Activated CD4-positive, alpha-beta T cell treated with anti-CD3 and anti-CD28 coated beads for 1 hour (primary cell): ENCODE measurements at places on chromosomes 6 and 20.

GRCh38 chr6:167044696-167045095 is 45.5 kb downstream of the CEP43 start:
- no peak for DNase-seq

DNA sequence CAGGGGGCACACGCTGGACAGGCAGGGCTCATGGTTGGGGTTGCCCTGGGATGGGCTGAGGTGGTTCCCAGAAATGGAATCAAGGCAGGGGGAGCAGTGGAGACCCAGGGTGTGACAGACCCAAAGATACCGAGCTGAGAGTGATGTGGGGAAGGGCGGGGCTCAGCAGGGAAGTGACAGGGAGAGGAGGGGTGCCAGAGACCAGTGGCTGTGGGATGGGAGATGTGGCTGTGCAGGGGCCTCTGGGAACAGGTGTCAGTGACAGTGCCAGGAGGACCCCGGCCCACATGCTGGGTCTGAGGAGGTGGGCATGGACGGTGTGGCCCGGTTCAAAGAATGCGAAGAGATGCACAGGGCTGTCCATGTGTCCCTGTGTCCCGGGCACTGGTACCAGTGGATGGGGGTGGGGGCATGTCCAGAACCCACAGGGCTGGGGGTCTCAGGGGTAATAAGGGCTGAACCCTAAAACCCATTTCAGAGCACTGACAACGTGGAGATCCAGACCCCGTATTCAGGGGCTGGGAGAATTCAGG is 1.0 kb downstream of the CABLES2 start:
- no peak for DNase-seq

GRCh38 chr6:169161572-169162167 is 92.0 kb downstream of the THBS2 start:
- DNase-seq: no peak

- DNase-seq: no peak
These were observed 90.1 kb downstream of the ZNF217 start for GRCh38 chr20:53503517-53503919.

DNA sequence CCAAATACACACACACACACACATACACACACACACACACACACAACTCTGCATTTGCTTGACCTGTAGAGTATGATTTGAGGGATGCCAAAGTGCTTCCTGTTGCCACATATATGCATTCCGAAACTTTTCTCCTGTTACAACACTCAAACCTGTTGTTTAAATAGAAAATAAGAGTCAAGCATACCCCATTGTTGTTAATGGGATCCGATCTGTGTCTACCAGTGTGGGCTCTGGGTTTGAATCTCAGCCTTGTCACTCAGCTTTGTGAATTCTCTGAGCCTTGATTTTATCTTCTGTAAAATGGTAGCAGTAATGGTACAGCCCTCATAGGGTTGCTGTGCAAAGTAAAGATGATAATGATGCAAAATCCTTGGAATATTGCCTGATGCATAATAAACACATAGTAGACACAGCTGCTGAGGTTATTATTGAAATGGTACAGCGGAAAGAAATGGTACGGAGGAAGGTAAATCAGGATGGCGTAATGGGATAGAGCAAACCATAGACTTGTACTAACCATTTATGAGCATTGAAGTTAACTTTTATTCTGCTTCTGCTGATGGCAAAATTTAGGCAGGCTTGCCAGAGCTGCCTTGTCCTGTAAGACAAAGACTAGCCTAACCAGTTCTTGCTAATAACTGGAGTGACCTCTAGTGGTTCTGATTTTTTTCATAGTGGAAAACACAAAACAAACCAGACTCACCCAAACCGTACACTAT is 113.5 kb upstream of the PHACTR1 start:
- no peak for DNase-seq

GRCh38 chr6:137498481-137499190 is 4.4 kb upstream of the OLIG3 start:
- no peak for DNase-seq

GRCh38 chr6:147691446-147691845 is 183.0 kb downstream of the SAMD5 start:
- no peak for DNase-seq

- no peak for DNase-seq
These were observed 160.8 kb downstream of the PDE7B start for GRCh38 chr6:136012198-136012887.

- DNase-seq: no peak
These were observed 144.4 kb downstream of the ZDHHC14 start for GRCh38 chr6:157525292-157525889.

- DNase-seq: no peak
These were observed 270.0 kb upstream of the MARCKS start for GRCh38 chr6:113587078-113587699.

GRCh38 chr6:29426654-29427053 is 11.9 kb downstream of the OR12D1 start:
- no peak for DNase-seq

GRCh38 chr6:166192136-166192535 is 24.5 kb upstream of the TBXT start:
- DNase-seq: no peak

DNA sequence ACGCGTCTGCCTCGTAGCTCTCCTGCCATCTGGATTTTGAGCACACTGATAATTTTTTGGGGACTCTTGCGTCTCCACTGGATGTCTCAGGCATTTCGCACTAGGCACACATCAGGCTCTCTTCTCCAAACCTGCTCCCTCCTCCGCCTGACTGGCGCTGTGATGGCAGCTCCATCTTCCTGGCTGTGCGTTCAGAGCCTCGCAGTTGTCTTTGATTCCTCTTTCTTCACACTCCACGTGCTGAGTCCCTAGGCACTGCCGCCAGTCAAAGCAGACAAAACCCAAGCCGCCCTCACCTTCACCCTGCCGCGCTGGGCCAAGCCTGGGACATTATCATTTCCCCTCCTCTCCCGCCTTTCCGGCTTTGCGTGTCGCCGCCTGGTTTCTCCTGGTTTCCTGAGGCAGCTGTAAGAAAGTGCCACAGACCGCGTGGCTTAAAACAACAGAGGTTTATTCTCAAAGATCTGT is 778 bp downstream of the PSMG4 start:
- no peak for DNase-seq

- no peak for DNase-seq
These were observed 18.4 kb upstream of the RBM38 start for GRCh38 chr20:57372581-57373350.

- DNase-seq: no peak
These were observed 3.7 kb downstream of the POU3F2 start for GRCh38 chr6:98838032-98838431.

DNA sequence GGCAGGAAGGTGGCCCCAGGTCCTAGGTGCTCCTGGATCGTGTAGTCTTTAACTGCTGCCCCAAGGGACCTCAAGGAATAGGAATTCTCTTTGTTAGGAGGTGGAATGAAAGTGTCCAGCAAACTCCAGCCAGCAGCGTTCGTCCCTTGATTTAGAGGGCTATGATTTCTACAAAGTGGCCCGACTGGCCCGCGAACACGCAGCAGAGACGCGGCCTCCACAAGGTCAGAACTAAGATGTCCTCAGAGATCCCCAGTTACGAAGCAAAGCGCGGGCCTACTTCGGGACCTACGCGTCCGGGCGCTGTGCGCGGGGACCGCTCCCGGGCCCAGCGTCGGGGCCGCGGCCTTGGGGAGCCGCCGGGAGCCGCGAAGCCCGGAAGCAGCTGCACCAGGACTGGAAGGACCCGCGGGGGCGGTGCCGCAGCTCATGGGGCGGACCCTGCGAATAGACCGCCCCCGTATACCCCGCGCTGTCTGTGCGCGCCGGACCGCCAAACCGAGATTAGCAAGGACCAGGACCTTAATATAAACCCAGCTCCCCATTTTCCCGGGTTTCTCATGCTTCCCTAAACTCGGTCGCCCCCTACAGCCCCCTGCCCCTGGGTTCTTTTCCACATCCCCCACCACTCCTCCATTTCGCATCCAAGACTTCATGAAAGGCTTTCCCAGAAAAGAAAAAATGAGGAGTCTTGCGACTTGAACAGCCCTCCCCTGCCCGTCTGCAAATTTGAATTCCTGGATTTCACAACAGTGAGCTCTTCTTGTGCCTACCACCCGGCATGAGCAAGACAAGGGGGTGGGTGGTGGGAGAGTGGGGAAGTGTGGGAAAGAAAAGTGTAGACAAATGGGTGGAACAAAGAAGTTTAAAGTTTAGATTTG is at the start of gene C6orf47:
Gene C6orf47, minus strand, starts transcription at position 398 of the 881 bp plus-strand sequence. CDS start 831 bp downstream, outside the sequence.
- peak; percentile 67 for DNase-seq

- DNase-seq: no peak
These were observed 90.5 kb downstream of the SOD2 start for GRCh38 chr6:159602431-159603041.

GRCh38 chr6:155787168-155787567 is 331.5 kb upstream of the NOX3 start:
- no peak for DNase-seq

GRCh38 chr20:57169162-57169561 is 97.3 kb downstream of the BMP7 start:
- no peak for DNase-seq

GRCh38 chr20:12411246-12411940 is 493.7 kb downstream of the BTBD3 start:
- DNase-seq: no peak
